ENCODE measurements at places on chromosomes 5 and 9.

DNA sequence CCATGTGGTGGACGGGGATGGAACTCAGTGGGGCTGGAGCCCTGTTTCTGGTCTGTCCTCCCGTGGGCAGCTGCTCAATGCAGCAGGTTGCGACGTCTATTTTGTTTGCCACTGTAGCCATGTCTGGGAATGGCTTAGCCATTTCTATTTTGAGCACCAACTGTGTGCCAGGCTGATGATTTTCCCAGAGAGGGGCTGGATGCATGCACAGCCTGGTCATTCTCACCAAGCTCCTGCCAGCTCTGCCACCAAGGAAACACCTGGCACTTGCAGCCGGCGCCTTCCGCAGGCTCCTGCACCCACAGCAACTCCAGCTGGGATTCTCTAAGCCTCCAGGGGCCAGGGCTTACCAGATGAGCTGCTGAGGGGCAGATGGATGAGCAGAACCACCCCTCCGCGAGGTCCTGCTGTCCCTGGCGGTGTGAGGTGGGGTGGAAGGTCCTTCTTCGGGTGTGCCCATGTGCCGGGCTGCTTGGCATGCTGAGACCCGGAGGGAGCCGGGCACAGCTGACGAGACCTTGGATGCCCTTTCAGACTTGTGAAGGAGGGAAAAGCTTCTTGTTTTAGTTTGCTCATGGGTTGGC is 151.2 kb downstream of the RXRA start:
- DNase-seq = no peak

GRCh38 chr5:169178754-169179153 is 122.2 kb downstream of the SLIT3 start:
- DNase-seq = no peak

DNA sequence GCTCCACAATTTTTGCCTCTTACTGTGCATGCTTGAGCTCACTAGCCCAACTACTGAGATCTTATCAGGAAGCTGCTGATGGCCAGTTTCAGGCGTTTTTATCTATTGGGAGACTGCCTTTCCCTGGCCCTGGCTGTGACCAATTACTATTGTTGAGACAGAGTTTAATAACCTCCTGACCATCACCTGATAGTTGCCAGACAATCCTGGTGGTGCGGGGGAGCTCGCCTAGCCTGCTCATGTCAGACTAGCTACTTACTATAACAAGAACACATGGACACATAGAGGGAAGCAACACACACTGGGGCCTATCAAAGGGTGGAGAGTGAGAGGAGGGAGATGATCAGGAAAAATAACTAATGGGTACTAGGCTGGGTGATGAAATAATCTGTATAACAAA is 13.0 kb upstream of the OXCT1 start:
- DNase-seq = no peak

DNA sequence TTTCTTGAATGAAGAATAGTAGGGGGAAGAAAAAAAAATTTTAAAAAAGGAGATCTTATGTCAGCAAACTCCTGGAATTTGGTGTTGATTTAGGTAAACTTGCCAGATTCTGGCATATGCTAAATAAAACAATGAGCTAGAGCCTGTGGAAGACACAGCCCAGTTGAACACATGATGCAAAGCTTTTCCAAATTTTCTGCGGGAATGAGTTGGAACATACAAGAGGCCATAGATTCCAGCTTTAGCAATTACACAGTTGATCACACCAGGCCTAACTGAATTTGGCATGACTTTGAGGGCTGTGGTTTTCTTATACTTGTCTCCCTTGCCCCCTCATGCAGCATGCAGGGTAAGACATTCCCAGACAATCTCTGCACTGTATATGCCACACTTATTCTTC is 297.0 kb downstream of the SH3GL2 start:
- DNase-seq = no peak

DNA sequence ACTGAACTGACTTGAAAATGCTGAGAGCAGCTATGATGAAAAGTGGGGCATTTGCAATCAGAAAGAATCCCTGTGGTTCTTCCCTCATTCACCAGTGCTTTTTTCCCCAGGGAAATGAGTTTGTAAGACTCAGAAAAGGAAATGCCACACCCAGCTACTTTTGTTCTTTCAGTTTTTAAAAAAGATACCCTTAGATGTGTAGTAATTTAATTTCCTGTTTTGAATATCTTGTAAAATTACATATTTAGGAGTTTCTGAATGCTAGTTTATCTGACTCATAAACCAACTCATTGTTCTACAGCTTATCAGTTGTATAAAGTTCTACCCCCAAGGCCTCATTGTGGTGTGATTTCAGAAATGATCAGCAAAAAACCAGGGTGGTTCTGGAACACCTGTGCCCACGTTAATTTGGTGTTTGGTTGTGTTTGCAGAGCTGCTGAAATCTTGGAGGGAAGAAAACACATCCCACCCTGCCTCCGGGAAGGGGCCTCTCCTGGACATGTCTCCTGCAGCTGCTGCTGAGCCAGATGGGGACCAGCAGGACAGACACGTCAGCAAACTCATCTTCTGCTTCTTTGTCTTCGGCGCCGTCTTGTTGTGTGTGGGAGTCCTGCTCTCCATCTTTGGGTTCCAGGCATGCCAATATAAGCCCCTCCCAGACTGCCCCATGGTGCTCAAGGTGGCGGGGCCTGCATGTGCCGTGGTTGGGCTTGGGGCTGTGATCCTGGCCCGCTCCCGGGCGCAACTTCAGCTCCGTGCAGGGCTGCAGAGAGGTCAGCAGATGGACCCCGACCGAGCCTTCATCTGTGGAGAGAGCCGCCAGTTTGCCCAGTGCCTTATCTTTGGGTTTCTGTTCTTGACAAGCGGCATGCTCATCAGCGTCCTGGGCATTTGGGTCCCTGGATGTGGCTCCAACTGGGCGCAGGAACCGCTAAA is 2.8 kb downstream of the TMEM171 start:
- DNase-seq = no peak
